Pancreas (tissue), 10 donors: ENCODE measurements at places on chromosomes 6 and 20. TPM values are rescaled to one million over a fixed set of nuclear protein-coding genes. Genes with fewer than 3 reads are reported as not detected.

Gene PTPRT
- polyA plus RNA-seq: 1.1 TPM

Gene GLP1R
- polyA plus RNA-seq: 3.4 TPM

Gene LINC00237
- polyA plus RNA-seq: 0.92 TPM

Gene DDX39B
- polyA plus RNA-seq: 669 TPM

Gene NKX2-2
- polyA plus RNA-seq: 11.5 TPM

Gene SDC4
- polyA plus RNA-seq: 54.8 TPM

Gene KHDRBS2
- 0.05 TPM for polyA plus RNA-seq

Gene PACRG
- polyA plus RNA-seq: 3.7 TPM

Gene HAO1
- not detected for polyA plus RNA-seq

Gene PRPH2
- polyA plus RNA-seq: 0.75 TPM

Gene L3MBTL3
- 3.2 TPM for polyA plus RNA-seq

Gene KCNQ2
- polyA plus RNA-seq: 5.8 TPM
